ENCODE measurements at places on chromosomes 11 and 22.
A peak's percentile ranks its signal among the peaks of the same experiment; 100 is the strongest.

DNA sequence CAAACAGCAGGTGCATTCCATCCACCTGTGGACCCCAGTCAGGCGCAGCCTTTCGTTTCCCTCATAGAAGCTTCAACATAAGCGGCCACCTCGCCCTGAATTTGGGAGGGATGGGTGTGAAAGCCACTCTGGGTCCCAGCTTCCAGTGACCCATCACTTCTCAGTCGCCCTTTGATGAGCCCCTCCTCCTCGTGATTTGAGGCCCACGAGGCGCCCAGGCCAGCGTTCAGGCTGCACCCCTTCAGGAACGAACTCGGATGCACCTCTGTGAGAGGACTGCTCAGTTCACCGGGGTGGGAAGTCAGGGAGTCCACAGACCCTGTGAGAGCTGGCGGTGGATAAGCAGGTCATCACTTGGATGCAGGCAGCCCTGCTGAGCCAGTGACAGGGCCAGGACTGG lies 1118.2 kb downstream of the BRD1 start:
- DNase-seq, result no peak

DNA sequence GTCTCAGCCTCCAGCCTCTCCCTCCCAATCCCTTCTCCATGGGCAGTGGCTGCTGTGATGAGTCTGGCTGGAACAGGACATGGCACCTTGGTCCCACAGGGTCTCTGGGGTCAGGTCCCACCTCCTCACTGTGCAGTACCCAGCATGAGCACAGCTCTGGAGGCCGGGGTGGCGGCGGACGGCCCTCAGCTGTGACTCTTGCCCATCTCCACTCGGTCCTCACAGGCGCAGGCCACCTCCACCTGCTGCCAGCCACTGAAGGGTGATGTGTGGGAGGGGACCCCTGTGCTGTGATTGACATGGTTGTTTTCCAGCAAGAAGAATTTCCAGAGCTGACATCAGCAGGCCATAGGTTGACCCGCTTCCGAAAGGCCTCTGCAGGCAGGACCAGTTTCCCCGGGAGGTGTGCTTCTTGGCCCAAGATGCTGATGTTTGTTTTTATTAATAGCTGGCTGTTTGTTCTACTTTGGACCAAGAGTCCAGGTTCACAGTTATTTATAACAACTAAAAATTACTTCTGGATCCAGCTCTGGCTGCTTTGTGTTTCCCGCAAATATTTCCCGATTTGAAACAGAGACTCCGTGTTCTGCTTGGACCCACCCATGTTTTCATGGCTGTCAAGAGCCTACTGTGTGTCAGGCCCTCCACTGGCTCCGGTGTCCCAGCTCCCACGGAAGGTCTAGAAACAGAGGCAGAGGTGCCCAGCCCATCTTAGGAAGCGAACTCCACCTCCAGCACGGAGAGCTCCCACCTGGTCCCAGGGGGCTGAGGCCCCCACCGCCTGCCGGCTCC lies 45.7 kb downstream of the SCUBE1 start:
- no peak for DNase-seq

DNA sequence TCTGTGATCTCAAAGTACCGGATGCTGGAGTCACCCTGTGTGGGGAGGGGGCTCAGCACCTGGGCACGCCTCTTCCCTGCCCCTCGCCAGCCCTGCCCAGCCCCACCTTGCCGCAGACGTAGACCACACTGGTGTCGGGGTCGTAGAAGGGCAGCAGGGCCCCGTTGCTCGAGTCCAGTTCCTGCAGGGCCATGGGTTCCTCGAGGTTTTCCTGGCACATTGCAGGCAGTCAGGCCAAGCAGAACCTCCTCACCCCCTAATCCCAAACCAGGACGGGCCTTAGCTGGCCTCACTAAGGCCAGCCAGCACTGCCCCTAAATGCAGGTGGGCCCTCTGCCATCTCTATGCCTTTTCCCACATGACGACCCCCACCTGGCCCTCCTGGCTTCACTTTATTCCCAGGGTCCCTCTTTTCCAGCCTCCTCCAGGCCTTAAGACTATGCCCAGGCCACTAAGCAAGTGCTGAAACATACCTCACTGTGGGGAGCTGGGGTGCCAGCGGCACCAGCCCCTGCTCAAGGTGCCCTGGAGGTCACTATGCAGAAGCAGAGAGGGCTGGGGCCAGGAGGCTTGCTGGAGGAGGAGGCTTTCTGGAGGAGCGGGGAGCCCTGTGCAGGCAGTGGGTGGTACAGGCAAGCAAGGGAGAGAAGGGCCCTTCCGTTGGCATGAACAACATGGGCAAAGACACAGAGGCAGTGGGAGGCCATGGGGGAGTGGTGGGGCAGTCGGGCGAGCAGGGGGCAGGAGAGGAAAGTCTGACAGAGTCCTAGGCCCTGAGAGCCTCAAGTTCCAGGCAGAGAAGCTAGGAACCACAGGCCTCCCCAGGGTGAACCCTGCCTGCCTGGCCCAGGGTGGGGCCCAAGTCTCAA lies 2.8 kb downstream of the CORO1B start:
- no peak for DNase-seq

GRCh38 chr11:49505231-49505630 lies 296.8 kb upstream of the FOLH1 start:
- DNase-seq, result no peak

- no peak for DNase-seq
Observed at GRCh38 chr11:15617126-15617525, 502.4 kb downstream of the INSC start.

GRCh38 chr11:9765320-9766101 lies 101.6 kb downstream of the SWAP70 start:
- DNase-seq, result peak; percentile 12

DNA sequence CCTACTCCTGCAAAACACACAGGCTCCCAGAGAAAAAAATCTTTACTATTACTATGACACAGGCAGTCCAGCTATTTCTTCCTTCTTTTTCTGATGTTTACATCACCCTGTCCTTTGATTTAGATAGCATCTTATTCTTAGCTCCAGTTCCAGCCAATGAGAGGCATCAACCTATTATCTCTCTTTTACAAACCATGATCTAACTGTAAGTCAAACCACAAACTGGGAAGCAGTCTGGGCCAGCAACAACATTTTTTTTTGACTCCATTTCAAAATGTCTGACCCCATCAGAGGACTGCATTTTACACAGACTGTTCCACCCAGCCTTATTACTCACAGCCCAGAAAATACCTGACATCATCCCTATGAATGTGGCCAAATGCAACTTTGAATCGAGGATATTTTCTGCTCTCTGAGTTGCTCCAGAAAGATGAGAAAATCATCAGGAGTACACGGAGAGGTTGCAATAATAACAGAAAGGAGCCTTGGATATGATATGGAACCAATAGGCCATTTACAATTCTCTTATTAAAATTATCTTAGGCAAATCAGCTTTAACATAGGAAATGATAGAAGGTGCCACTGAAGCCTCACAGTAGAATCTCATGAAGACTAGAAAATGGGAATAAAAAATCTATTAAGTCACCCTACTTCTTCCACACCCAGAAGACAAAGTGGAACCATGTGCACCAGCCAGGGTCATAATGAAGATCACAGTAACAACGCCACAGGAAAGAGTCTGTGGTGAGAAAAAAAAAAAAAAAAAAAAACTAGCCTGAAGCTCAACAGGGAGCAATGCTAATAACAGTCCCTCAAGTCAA lies 21.2 kb downstream of the TBRG1 start:
- DNase-seq, result no peak

DNA sequence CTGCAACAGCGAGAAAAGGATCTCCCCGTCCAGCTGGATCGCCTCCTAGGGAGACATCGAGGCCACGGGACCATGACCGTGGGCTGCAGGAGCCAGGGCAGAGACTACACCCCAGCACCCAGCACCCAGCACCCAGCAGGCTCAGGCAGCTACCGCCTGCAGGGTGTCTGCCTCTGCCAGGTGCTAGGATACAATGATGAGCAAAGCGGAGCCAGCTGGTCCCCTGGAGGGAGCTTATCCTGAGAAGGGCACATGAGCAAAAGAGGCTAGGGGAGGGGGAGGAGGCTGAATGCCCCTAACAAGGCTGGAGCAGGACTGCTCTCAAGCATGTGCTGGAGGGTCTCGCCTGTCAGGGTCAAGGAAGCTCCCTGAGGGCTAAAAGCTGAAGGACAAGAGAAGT lies 4.8 kb upstream of the CASTOR1 start:
- no peak for DNase-seq

- no peak for DNase-seq
Observed at GRCh38 chr11:37504921-37505320, 906.9 kb upstream of the RAG2 start.

DNA sequence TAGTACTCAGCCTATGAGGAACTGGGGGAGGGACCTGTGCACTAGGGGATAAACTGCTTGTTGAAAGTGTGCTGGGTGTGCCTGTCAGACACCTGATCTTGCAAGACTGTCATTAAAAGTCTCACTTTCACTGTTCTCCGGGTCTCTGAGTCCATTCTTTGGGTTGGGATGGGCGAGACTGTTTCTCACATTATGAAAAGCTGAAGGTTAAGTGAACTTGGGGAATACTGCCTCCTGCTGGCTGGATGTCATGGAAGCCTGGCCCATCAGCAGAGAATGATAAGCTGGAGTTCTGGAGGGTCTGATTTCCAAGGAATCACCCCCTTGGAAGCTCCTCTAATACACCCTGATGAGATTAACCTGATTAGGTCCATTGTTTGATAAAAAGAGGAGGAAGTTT lies 9.0 kb upstream of the VPREB1 start:
- no peak for DNase-seq

- no peak for DNase-seq
Observed at GRCh38 chr11:71281831-71282230, 29.5 kb upstream of the SHANK2 start.

- no peak for DNase-seq
Observed at GRCh38 chr11:65353900-65354264, 669 bp upstream of the TIGD3 start.

DNA sequence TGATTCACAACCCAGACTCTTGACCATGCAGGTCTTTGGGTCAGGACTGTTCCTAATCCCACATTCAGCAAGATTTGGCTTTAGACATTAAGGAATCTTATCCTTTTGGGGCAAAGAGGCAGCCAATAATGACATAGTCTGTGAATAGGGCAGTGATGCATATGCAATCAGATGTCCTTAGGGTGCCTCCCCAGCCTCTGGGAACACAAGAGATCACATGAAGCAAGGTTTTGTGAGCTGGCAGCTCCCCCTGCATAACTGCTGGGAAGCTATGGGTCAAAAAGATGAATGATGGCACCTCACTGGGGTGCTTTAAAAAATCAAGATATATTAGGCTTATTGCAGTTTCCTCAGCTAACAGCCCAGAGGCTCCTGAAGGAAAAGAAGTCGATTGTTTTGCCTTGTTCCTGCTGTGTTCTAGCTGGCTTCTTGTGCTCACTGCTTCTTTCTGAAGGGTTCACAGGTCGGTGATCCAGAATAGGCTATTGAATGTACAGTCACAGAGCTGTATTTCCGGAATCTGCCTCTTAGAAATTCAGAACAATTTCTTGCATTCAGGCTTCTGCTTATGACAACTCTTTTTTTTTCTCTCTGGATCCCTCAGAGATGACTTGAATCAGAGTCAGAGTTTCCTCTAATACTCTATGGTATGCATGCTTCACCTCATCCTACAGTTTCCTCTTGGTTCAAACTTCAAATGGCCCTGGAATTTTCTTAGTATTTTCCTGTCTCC lies 31.7 kb downstream of the INSC start:
- DNase-seq, result no peak

DNA sequence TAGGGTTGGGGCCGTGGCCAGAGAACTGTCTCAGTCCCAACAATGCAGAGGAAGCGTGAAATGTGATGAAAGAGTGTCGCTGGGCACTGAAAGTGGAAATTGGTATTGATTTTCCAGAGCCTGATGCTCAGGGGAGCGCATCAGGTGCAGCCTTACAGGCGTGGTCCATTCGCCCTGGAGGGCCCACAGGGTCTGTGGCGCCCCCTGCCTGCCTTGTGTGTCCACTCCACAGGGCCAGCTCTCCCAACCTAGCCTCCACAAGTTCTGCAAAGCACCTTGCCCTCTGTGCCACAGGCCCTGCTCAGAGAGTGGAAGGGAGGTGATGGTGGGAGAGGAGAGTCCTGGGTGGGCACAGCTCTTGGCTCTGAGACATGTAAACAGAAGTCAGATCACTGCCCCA lies 54.9 kb upstream of the LMO1 start:
- DNase-seq, result no peak

DNA sequence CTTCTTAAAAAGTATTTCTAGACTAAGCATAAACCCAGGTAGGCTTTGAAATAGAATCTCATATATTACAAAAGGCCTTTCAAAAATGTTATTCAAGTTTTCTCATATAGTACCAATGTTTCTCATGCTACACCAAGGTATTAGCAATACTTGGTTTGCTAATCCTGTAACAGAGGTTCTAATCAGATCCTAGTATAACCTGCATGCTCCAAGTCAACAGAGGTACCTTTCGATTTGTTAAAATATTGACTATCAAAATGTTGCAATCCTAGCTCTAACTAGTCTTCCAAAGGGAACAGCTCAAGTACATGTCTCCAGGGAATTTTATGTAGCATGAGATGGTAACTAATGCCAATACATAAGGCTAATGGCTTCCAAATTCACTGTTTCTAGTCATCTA lies 98.1 kb upstream of the APOA1 start:
- no peak for DNase-seq

DNA sequence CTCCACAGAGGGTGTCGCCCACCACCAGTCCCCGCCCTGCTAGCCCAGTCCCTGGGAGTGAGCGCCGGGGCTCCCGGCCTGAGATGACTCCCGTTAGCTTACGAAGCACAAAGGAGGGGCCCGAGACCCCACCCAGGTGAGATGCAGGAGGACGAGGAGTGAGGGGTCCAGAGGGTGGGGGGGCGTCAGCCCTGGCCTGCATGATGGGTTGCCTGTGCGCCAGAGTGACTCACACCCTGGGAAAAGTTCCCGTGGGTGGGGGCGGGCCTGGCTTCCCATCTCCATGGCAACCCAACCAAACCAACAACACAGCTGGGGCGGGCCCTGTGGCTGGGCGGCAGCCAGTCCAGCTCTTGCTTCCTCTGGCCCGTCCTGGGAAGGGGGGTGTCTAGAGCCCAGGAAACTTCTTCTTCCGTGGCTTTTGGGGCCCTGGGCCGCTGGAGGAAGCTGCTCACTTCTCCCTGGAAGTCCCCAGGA lies 4.5 kb downstream of the GAS2L1 start:
- peak; percentile 49 for DNase-seq

DNA sequence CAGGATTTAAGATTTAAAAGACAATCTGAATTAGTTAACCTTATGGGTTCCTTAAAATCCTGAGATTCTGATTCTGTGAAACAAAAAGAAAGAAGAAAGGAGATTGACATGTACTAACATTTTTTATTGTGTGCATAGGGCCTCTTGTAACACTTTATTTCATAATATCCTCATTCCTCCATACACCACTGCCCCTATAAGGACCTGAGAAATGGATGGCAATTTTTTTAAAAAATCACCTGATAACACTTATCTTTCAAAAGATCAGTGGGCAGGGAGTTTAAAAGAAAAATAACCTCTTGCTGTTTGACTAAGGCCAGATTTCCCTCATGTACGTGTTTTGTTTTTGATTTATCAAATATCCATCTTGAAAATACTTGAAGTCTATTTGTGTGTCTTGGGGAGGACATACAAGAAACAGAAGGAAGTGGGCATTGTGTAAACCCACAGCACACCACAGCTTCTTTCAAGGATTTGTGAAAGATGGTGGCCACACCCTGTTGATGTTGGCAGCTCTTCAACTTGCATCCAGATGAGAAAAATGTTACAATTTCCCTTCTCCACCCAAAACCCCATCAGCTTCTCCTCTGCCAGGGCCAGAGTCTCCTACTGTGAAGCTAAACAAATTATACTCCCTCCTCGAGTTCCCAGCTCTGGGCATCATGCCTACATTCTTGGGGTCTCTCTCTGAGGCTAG lies 35.0 kb upstream of the MPEG1 start:
- no peak for DNase-seq

- DNase-seq, result no peak
Observed at GRCh38 chr11:125175166-125175565, 10.6 kb downstream of the PKNOX2 start.

Measured in DMS153 (cell line).